ENCODE measurements at places on chromosomes 5 and 9.

DNA sequence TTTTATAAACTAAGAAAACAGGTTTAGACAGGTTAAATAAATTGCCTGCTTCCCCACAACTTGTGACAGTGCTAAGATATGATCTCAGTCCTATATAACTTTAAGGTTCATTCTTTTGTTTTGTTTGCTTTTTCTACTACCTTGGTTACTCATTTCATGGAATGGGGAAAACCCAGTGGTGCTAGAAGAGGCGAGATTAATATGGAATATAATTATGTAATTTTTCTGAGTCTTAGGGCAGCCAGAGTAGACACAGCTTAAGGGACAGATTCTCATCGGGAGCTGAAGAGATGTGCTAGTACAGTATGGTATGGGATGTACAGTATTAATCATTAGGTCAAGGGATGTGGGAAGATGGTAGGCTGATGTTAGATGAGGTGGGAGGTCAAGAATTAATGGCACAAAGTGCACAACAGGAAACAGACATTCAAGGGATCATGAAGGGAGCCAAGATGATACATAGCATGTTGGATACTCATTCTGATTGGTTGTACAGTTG lies 6.2 kb downstream of the TRIM32 start:
- no peak for DNase-seq

- no peak for DNase-seq
Observed at GRCh38 chr9:30065888-30066287, 2318.6 kb upstream of the ACO1 start.

DNA sequence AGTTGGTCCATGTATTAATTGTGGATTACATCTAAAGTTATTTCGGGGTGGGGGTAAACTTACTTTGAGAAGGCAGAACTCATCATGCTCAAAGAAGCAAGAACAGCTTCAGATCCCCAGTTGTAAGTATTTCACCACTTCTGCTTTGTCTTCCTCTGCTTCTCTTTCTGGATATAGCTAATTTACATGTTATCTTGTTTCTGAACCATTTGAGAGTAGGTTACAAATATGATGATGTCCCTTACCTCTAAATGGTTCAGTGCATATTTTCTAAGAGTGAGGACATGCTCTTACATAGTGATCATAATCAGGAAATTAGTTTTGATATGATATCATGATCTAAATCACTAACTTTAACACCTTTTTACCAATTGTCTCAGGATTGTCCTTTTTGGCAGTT lies 11.9 kb downstream of the TRIO start:
- no peak for DNase-seq

- DNase-seq, result no peak
Observed at GRCh38 chr5:155466851-155467250, 453.3 kb downstream of the KIF4B start.

DNA sequence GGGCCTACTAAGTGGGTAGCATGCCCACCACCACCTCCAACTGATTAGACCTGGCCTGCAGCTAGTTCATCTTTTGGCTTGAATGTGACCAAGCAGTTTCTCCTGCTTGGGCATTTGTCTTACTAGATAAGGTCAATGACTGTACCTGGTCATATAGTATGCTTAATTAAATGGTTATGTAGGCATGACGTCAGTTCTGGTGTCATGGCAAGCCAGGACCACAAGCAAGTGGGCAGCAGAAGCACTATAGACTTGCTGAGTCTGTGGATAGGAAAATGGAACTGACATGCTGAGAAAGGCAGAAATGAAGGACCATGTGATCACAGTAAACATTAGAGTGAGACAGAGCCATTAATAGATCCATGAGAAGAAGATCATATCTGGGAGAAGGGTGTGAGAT lies 55.6 kb upstream of the C6 start:
- DNase-seq, result no peak

- no peak for DNase-seq
Observed at GRCh38 chr5:125043781-125044391, 297.4 kb upstream of the ZNF608 start.

GRCh38 chr9:112348257-112349007 lies 15.0 kb upstream of the PTBP3 start:
- DNase-seq, result no peak

DNA sequence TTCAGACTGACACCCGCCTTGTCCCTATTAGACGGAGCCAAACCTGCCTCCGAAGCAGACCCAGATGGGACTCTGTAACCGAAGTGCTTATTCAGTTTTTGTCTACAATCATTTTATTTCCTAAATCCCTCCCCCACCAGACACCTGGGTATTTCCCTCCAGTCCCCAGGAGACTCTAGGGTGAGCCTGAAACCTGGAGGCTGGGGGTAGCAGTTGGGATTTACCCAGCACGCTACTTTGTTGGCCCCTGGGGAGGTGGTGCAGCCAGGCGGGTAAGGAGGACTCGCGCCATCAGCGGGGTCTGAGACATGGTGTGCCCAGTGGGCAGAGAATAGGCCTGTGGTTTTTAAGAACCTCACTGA lies 1.3 kb upstream of the LHX2 start:
- DNase-seq, result no peak
